Fibroblast of the conjunctiva (primary cell): ENCODE measurements at places on chromosomes 1 and 21.

DNA sequence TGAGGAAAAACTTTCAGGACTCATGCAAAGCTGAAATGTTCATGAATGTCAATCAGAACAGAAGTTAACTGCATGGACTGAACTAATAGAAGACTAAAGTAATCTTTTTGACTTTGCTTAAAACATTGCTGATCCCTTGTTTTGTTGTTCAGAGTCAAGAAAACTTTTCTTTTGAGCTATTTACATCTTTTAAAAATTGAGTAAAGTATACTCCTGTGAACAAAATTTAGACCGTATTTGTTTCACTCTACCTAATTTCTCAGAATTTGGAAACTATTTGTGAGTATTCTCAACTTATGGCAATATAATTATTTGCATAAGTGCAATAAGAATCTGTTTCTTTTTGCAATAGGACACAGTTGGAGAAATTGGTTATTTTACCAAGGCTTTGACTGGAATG lies 41.1 kb downstream of the INPP5B start:
- no peak for DNase-seq

DNA sequence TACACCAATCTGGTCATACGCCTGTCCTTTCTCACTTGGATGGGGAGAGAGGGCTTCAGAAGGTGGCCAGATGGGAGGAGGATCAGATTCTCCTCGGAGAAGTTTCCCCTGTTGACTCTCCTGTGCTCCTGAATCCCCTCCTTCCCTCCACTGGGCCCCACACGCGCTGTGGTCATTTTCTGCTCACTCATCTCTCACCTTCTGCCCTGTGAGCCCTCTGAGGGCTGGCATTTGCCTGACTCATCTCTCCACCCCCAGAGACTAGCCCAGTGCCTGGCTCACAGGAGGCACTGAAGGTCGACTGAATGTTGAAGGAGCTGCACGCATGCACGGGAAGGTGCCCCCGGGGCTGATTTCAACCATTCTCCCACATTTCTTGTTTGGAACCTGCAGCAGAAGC lies 14.2 kb downstream of the ABCA4 start:
- no peak for DNase-seq

DNA sequence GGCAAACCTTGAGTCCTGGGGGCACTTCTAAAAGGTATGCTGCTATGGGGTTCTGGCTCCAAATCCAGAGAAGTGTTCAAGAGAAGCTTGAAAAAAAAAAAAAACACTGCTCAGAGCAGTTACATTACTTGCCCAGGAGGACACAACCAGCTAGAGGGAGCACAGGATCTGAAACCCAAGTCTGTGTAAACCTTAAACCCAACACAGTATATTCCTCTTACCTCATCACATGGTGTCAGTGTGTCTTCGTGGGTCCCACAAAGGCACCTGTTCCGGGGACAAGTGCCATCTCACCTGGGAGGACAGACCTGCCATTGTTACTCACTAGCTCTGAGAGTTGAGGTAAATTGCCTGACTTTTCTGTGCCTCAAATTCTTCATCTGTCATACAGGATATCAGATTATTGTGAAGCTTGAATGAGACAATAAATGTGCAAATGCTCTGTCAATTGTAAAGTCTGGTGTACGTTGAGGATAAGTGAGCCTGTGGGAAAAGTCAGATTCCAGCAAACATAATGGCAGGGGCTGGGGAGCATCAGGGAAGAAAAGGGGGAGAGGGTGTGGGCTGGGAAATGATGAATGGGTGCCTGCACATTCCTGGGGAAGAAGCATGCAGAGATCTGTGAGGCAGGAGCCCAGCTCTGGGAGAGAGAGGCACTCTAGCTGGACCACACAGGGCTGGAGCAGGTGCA lies 170.4 kb upstream of the ZC3H12A start:
- DNase-seq: no peak

DNA sequence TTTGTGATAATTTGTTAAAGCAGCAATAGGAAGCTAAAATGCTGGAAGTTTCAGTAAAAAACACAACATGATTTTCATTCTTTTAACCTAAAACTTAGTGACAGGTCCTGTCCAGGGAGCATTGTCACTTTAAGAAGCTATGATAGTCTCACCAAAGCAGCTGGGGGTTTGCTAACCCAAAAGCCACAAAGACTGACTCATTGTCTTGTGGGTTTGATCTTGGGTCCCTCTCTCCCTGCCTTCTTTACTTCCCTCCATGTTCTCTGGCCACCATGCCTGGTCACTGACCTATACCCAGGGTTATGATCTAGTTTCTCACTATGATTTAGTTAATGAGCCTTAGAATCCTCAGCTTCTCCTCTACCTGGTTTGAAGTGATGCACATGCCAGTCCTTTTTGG lies 213.5 kb upstream of the PTGFR start:
- no peak for DNase-seq

GRCh38 chr1:146035048-146035423 lies 13.5 kb upstream of the HJV start:
- no peak for DNase-seq

GRCh38 chr21:32779983-32780382 lies 8.4 kb upstream of the PAXBP1 start:
- DNase-seq: no peak

- DNase-seq: no peak
These were observed 11.2 kb downstream of the DCST2 start for GRCh38 chr1:155022136-155022926.

DNA sequence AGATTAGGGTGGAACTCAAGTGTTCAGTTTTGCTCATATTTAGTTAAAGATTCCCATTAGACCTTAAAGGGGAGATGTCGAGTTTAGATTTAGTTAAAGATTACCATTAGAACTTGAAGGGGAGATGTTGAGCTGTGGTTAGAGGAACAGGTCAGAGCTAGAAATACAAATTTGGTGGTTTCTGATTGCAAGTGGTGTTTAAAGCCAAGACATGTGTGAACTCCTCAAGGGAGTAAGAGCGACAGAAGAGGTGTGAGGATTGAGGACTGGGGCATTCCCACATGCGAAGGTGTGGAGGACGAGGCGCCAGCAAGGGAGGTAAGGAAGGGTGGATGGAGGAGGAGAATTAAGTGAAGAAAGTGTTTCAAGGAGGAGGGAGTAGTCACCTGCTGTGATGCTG lies 168.6 kb downstream of the IER5 start:
- no peak for DNase-seq

DNA sequence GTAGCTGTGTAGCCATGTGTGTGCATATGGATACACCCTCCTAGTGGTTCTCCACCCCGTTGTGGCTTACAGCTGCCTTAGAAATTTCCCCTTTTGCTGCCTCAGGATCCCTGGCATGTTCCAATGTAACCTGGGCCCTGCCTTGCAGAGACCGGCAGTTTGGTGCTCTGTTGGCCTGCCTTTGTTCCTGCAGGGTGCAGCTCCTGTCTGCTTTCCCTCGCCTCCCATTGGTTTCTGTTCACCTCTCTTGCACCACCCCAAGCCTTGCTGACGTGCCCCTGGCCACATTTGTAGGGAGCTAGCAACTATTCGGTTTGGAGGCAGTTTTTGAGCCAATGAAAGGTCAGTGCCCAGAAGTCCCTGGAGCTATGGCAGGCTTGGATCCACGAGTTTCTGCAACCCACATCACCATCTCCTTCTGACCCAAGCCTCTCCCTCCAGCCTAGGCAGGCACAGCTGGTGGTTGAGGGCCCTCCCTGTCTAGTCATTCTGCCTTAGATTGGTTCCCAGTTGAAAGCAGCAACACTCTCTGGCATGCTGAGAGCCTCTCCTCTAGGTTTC lies 54.9 kb downstream of the MAB21L3 start:
- no peak for DNase-seq

- DNase-seq: no peak
These were observed 6.9 kb downstream of the FMN2 start for GRCh38 chr1:240098534-240098933.

DNA sequence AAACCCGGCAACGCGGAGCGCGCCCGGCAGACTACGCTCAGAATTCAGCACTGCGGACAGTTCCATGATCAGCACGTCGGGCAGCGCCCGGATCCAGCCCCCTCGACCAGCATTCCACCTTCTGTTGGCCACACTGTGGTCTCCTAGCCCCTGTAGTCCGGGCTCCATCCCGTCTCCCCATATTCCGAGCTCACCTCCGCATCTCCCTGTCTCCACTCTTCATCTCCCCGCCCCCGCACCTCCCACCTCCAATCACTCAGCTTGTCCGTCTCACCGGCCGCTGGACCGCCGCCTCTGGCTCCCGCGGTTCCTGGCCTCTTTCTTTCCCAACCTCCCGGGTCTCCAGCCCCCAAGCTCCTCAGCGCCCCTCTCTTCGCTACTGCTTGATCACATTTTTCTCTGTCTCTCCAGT lies 500 bp downstream of the EPHA10 start:
- peak; percentile 5 for DNase-seq

- no peak for DNase-seq
These were observed 683 bp downstream of the PPOX start for GRCh38 chr1:161166669-161167548.

- no peak for DNase-seq
These were observed 7.9 kb downstream of the H6PD start for GRCh38 chr1:9242338-9242969.

DNA sequence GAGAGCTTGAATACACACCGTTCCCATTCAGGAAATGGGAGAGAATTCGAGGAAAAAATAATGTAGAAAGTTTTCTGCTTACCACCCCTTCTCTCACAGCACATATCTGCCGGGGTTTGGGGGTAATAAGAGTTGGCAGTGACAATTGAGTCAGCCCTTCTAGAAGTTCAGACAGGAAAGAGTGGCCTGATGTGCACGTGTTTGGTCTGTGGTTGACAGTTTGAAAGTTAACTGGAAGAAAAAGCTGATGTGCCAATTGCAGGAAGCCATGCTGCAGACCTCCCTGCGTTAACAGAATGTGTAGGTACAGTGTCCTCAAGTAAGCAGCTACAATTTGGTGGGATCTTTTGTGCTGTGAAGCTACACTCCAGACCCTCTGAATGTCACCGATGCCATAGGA lies 50.9 kb downstream of the DHX9 start:
- no peak for DNase-seq

- DNase-seq: no peak
These were observed 169.2 kb upstream of the B3GALT2 start for GRCh38 chr1:193355626-193356025.

DNA sequence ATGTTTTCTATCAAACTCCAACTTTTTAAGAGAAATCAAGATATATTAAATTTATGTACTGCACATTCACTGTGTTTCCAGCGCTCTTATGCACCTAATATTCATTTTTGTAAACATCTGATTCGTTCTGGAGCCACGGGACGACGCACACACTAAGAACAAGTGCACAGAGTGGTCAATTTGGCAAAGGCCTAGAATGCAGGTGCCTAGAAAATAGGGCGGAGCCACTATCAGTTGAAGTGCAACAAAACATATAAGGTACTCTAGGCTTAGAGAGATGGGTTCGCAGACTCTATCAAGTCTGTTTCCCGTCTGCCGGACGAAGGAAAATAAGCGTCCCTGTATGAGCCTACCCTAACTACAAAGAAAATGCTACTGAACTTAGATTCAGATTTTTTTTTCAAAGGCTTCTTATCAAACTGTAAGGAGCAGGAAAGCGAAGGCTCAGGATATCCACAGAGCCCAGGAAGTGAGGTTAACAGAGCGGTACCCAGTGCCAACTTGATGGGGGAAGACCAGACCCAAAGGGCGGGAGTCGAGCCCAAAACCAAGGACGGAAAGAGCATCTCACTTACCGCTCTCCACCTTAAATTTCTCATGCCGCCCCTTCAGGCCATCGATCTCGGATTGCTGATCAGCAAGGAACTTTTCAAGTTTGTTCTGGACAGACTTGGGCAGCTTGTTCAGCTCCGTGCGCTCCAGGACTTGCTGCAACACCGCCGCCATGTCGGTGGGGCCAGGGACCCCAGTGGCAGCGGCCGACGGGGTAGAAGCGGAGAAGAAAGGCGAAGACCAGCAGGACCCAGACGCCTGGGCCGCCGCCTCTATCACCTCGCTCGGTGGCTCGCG lies 526 bp downstream of the TPR start:
- DNase-seq: peak; percentile 14

- no peak for DNase-seq
These were observed 428.4 kb downstream of the PTPRU start for GRCh38 chr1:29664711-29665110.

DNA sequence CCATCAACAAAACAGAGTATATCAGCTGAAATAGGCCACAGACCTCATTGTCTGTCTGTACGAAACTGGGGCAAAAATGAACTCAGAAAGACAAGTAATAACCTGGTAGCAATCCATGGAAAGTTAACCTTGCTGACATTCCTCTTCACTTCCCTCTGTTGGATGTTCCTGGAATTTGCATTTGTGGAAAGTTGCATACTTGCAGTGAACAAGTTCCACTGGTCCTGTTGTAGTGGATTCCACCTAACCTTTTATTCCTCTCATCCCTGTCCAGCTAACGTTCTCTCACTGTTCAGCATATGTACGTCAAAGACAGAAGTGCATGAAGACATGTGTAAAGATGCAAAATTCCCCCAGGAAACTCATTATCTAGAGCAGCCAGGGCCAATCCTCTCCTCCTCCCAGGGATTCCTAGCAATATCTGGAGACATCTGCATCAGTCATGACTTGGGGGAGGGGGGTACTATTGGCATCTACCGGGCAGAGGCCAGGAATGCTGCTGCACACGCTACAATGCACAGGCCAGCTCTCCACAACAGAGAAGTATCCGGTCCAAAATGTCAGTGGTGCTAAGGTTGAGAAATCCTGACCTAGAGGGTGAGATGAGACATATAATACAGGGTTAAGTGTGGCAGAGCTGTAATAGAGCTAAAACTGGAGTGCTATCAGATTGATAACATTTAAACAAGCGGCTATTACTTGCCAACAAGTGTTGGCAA lies 8.2 kb downstream of the LPAR3 start:
- DNase-seq: no peak

DNA sequence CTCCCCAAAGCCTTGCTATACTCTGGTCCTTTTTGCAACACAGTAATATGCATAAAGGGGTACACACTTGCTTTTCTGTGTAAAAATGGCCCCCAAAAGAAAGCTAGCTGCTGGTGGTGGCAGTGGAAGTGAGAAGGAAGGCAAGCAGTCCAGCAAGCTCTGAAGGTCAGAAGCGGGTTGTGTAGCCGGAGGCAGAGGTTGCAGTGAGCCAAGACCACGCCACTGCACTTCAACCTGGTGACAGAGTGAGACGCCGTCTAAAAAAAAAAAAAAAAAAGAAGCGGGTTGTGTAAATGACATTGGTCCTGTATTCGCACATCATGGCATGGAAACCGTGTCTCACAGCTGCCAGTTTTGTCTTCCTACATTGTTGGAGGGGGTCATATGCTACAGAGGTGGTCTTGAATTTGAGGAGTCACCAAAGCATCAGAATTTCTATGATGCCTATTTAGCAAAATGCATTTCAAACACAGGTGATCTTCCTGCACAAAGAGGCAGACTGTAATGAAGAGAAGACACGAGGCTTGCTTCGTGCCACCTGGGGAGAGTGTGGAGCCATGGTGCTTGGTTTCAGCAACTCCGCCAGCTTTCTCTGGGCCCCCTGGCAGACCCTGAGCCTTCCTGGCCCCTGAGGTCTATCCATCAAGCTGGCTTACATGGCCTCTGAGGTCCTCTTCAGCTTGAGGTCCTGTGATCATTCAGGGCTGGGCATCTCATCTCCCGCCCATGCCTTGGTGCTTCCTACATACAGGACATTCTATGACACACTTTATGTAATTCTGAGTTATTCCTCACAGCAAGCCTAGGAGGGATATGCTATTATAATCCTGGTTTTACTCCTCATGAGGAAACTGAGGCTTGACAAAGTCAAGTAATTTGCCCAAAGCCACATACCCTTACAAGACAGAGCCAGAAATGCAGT lies 71.0 kb downstream of the TOMM20 start:
- DNase-seq: no peak

- DNase-seq: no peak
These were observed 550.9 kb downstream of the SMYD3 start for GRCh38 chr1:245956225-245956624.

GRCh38 chr1:218846181-218846580 lies 327.5 kb upstream of the LYPLAL1 start:
- DNase-seq: no peak
